ENCODE measurements at places on chromosomes 1 and 21. TPM values are rescaled to one million over a fixed set of nuclear protein-coding genes. Genes with fewer than 3 reads are reported as not detected.
A peak's percentile ranks its signal among the peaks of the same experiment; 100 is the strongest.

Gene MNDA
- 2.9 TPM for total RNA-seq

Gene RIIAD1
- 8.3 TPM for total RNA-seq

Gene DYRK3
- total RNA-seq = 23.6 TPM

- peak; percentile 83 for DNase-seq
Observed at GRCh38 chr1:30852026-30852425, 56.5 kb downstream of the SDC3 start.

- DNase-seq = peak; percentile 80
Observed at GRCh38 chr1:226121587-226122400, 59.3 kb downstream of the H3-3A start.

DNA sequence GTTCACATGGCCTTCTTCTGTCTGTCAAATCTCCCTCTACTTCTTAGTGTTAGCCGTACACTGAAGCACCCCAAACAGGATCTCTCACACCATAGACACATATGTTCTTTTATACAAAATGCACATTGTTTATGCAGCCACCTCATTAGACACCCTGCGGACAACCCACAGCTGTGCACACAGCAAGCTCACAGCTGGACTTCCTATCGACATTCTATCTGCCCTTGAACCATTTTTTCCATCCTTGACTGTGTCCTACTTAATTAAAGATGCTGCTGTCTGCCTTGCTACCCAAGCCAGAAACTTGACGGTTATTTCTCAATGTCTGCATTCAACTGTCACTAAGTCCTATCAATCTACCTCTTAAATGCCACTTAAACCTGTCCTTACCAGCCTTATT is 3.2 kb upstream of the ZBTB21 start:
- no peak for DNase-seq
